Stimulated activated CD4-positive, alpha-beta T cell treated with anti-CD3 and anti-CD28 coated beads, Interleukin-4, amount 100 ng/mL, for 24 hours (primary cell): ENCODE measurements at places on chromosomes 6 and 20.

- no peak for DNase-seq
Observed at GRCh38 chr6:10084111-10084986, 330.5 kb downstream of the TFAP2A start.

DNA sequence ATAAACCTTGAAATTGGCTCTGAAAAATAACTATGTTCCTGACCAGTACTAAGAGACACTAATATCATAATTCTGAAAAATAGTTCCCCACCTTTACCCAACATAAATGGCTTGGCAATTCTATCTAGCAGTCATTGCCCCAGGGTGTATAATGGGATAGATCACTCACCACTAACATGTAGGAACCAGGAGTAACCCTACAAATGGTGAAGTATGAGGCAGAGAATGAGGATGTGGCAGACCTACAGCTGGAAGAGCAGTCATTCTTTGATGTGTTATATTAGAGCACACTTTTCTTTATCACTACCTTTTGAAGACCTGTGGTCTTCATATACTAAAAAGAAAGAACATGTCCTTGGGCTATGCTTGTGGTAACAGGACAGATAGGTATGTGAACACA is 136.5 kb upstream of the SYNDIG1 start:
- DNase-seq, result no peak

GRCh38 chr20:22106308-22106938 is 401.0 kb downstream of the PAX1 start:
- no peak for DNase-seq

DNA sequence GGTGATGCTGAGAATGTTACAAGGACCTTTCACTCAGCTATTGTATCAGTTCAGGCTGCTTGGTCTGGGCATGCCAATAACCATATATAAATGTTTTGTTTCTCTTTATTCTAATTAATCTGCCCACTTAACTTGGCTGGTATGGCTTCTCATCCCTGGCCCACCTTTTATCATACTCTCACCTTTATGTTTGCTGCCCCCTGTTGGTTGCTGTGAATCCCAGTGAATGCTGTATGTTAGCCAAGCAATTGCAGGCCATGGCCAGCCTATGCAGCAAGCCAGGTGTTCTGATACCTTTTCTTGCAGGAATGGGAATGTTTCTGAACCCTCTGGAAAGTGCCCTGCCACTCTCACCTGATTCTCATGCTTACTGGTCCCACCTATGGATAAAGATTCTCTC is 54.6 kb downstream of the PCSK2 start:
- DNase-seq, result no peak

DNA sequence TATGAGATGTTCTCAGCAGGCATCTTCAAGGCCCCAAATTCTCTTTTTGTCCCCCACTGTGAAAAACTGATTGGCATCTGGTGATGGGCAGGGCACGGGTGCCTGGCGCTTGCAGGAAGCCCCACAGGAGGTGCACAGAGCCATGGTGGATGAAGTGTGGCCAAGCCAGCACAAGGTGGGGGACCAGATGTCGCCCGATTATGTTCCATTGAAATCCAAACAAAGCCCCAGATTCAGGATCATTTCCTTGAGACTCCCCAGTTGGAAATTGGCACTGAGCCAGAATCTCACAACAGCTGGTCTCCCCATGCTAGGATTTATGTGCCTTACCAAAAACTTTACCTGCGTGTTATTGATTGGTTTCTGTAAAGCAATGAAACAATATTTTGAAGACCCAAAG is 186.1 kb downstream of the ADAT2 start:
- DNase-seq, result no peak

- DNase-seq, result no peak
Observed at GRCh38 chr6:143528164-143528811, 16.8 kb upstream of the FUCA2 start.

DNA sequence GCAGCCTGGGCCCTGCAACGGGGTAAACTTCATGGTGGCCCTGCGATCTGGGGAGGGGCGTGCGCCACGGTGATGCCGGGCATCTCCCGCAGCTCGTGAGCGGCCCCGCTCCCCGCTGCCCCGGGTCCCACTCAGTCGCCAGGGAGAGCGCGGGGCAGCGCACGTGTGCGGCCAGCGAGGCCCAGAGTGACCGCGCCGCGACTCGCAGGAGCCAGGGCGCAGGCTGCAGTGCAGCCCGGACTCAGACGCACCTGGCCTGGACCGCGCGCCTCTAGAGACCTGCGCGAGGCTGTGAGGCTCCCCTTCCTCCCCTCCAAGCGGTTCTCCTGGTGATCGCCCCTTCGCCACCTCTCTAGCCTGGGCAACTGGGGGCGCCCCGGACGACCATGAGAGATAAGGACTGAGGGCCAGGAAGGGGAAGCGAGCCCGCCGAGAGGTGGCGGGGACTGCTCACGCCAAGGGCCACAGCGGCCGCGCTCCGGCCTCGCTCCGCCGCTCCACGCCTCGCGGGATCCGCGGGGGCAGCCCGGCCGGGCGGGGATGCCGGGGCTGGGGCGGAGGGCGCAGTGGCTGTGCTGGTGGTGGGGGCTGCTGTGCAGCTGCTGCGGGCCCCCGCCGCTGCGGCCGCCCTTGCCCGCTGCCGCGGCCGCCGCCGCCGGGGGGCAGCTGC is 652 bp downstream of the BMP6 start:
- no peak for DNase-seq
